ENCODE measurements at places on chromosomes 16 and 17.

DNA sequence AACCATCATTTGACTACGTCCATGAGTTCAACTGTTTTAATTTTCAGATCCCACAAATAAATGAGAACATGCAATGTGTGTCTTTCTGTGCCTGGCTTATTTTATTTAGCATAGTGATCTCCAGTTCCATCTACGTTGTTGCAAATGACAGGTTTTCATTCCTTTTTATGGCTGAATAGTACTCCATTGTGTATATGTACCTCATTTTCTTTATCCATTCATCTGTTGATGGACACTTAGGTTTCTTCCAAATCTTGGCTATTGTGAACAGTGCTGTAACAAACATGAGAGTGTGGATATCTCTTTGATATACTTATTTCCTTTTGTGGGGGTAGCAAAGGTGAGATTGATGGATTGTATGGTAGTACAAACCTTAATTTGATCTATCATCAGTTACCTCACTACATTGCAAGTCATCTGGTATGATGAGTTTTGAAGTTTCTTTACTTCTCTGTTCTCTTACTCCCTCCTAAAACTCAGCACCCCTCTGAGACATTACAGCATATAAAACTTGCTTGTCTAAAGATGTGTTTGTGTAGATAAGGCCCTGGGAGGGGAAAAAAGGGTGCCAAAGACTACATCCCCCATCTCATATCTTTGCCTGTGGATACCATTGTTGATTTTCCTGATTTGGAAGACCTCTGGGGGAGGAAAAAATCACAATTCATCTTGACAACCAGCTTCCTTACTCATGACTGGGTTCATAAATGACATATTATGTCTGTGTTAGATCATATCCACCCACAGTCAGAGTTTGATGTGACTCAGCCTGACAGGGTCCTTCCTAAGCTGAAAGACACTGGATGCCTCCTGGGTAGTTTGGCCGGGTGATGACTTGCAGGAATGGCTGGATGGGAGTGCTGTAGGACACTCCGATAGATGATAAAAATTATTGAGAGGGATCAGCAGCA is 47.6 kb downstream of the ABCA9 start:
- DNase-seq, result no peak

GRCh38 chr16:4419402-4419959 is 3.1 kb upstream of the CORO7 start:
- no peak for DNase-seq

GRCh38 chr17:77622647-77623046 is 335.9 kb upstream of the TNRC6C start:
- no peak for DNase-seq

GRCh38 chr17:7745748-7746470 is 28.4 kb downstream of the DNAH2 start:
- DNase-seq, result no peak

- no peak for DNase-seq
These were observed 73.9 kb downstream of the SPAG9 start for GRCh38 chr17:51046514-51047384.

- DNase-seq, result no peak
These were observed 49.0 kb downstream of the RTN4RL1 start for GRCh38 chr17:1976000-1976682.

GRCh38 chr17:7313088-7313889 is 1.9 kb downstream of the GPS2 start:
- no peak for DNase-seq
